ENCODE measurements at places on chromosomes 6 and 20.

GRCh38 chr20:4813863-4814695, 92.4 kb downstream of the PRND start:
- peak; percentile 52 for DNase-seq

- no peak for DNase-seq
These were observed 388.9 kb upstream of the MAN1A1 start for GRCh38 chr6:119738425-119738824.

DNA sequence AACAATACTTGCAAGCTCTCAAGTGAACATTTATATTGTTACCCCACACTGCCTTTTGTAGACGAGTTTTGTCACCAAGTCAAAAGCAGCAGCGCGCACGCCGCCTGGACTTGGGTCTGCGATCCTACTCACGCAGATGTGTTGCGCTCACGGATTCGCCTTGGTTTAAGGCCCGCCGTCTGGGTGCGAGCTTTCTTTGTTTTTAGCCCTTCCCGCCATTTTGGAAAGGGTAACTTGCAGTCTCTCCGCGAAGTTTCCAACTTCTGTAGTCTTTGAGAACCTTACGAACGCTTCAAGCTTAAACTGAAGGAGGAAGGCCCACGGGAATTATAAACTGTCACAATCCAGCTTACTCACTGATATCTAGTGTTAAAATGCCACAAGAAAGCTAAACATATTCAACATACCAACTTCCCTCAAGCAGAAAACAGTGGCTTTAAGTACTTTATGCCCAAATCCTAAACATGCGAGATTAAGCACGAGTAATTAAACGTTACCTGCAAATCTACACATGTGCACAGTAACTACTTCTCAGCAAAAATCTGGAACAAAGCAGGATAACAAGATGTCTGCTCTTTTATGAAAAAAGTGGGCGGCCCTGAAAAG, 80.4 kb upstream of the BTN3A2 start:
- peak; percentile 63 for DNase-seq

DNA sequence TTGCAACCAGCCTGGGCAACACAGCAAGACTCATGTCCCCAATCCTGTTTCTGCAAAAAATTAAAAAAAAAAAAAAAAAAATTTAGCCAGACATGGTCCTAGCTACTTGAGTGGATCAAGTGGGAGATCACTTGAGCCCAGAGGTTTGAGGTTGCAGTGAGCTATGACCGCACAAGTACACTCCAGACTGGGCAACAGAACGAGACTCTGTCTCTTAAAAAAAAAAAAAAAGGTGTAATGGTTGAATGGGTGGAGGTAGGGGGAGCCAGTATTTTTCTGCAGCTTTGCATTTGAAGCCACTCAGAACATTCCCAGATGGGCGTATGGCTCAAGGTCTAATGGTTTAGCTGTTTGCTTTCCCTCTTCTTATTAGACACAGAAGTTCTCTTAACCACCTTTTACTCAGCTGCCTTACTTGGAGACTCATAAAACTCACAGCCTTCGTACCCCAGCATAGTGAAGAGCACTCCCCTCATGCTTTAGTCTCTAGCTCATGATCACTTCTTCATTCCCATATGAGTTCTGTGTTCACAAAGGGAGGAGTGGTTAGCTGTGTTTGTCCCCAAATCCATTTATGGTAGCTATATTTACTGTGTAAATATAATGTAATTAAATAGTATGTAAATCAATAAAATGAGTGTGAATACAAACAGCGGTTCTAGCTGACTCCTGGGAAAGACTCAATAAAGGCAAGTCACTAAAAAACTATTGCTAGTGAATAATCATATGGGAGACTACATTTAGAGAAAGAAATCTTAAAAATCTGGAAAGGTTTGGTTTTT, 9.0 kb downstream of the FKBP1A start:
- DNase-seq = no peak

DNA sequence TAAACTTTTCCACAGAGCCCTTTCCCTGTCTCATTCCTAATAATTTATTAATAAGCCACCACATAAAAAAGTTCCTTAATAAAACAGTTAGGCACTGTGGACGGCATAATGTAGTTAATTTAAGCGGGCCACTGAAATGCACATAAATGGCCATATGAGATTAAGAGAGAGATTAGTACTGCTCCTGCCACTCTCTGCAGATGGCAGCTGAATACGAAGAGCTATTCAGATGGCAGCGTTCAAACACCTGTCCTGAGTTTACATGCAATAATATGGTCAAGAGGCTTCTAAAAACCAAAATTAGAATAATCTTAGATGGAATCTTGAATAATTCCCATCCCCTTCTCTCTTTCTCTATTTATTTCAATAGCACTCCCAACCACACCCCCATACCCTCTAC, 461.8 kb downstream of the PKHD1 start:
- DNase-seq = no peak

DNA sequence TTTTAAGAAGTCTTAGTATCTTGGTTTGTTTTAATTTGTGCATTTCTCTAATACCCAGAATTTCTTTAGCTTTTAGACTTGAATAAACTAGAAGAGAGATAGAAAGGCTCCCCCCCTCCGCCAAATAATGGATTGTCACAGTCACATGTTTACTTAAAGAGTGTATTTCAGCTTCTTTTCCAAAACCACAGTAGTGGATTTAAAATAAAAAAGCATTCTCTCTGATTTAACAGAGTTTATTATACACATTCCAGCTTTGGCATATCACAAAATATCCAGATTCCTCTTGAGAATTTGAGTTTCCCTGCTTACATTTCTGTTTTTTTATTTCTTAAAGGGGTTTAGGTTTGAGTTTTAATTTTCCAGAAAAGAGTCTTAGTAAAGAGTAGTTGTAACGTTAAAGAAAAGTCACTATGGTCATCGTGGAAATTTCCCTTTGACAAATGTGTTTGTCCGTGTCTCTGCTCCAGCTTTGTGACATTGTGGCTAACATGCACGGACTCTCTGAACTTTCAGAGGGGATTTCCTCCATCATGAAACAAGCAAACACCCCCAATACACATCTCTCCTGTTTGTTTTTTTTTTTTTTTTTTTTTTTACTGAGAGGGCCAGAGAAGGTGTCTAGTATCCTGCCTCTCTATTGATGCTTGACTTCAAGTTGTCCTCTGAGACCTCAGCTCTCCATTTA, 113.5 kb upstream of the SUPT3H start:
- no peak for DNase-seq

- no peak for DNase-seq
These were observed 90.0 kb downstream of the CD2AP start for GRCh38 chr6:47567586-47567985.

DNA sequence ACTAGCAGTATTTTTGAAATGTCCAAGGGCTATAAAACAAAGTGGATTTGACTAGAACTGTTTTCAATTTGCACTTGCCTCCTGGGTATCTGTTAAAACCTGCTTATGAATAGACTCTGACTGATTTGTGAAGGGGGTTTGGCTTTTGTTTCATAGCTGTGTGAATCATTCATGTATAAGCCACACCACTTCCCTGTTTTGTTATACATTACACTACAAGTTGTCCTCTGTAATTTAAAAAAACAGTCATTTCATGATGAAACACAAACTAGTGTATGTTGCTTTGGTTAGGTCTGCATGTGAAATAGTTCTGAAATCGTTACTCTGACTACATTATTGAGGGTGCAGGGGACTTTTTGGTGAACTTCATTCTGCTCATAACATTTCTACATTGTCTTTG, 121.7 kb downstream of the NKAIN2 start:
- no peak for DNase-seq

DNA sequence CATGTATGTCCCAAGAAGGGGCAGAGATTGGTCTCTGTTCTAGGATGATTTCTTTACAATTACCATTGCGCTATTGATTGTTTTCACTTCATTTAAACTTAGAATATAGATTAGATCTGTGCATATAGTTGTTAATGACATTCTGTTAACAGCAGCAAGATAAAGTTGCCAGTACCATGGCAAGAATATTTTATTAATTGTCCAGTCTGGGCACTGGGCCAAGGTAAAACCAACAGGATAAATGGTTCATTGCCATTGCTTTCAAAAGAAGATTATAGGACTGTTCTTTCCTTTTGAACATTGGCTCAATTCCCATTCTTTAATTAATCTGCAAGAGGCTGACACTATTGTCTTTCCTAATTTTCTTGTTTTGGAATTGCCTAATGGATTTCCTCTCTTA, 592.4 kb downstream of the RFPL4B start:
- DNase-seq = peak; percentile 75

GRCh38 chr20:17658648-17658993, 23.4 kb downstream of the RRBP1 start:
- DNase-seq = no peak

DNA sequence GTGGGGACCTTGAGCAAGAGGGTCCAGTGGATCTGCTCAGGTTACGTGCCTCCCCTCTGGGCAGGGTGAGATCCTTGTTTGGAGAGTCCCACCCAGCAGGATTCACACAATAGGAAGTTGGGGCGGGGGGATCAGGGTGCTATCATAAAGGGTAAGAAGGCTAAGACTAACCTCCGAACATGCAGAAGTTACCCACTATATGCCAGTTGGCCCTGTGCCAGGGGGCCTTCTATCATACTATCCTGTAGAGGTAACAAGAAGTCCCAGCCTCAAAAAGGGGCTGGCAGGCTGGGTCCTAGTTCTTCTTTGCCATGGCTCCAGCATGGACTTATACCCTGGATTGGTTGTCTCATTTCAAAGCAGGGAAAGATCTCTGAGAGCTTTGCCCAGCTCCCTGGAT, 94.1 kb downstream of the CDH26 start:
- DNase-seq = no peak

DNA sequence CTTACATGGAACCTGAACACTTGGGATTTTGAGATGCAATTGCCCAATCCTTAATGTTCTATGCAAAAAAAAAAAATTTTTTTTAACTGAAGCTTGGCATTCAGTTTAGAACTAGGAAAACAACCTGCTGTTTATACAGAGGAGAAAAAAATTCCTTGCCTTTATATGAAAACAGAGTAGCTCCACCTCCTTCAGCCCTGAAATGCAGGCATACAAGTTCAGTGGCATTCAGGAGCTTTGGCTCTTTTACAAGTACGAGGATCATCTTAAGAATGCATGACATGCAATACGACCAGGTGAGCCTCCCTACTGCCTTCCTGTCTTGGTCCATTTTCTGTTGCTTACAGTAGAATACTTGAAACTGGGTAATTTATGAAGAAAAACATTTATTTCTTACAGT, 20.4 kb downstream of the PAX1 start:
- no peak for DNase-seq

DNA sequence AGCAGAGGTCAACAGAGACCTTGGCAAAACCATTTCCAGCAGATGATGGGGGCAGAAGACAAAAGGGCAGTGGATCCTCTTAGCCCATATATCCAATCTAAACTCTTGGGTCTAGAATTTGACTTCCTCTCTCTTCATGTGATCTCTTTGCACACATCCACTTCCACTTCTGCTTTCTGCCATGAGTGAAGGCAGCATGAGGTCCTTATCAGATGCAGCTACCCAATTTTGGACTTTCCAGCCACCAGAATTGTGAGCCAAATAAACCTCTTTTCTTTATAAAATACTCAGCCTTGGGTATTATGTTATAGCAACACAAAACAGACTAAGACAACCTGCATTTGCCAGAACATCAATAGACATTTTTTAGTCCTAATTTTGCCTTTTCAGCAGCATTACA, 191.6 kb downstream of the ADAT2 start:
- DNase-seq = no peak

GRCh38 chr6:42400886-42401612, 50.7 kb downstream of the TRERF1 start:
- no peak for DNase-seq

- peak; percentile 95 for DNase-seq
These were observed 190.1 kb downstream of the KCNQ5 start for GRCh38 chr6:72811971-72812421.

DNA sequence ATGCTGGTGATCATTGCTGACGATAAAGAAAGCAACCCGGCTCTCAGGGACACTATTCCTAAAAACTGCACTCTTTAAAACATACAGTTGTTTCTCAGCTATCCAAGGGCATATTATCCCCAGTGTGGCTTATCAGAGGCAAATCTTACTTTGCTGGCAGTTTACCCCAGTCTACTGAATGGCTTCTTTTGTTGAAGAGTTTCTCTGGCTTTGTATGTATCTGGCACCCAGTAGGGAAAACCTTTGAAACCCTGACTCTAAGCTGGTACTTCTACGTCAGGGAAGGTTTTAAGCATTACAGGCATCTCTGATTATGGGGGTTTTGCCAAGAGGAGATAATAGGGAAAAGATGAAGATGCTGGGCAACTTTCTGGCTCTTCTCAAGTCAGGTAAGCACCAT, 637.6 kb upstream of the CHD6 start:
- DNase-seq = no peak

DNA sequence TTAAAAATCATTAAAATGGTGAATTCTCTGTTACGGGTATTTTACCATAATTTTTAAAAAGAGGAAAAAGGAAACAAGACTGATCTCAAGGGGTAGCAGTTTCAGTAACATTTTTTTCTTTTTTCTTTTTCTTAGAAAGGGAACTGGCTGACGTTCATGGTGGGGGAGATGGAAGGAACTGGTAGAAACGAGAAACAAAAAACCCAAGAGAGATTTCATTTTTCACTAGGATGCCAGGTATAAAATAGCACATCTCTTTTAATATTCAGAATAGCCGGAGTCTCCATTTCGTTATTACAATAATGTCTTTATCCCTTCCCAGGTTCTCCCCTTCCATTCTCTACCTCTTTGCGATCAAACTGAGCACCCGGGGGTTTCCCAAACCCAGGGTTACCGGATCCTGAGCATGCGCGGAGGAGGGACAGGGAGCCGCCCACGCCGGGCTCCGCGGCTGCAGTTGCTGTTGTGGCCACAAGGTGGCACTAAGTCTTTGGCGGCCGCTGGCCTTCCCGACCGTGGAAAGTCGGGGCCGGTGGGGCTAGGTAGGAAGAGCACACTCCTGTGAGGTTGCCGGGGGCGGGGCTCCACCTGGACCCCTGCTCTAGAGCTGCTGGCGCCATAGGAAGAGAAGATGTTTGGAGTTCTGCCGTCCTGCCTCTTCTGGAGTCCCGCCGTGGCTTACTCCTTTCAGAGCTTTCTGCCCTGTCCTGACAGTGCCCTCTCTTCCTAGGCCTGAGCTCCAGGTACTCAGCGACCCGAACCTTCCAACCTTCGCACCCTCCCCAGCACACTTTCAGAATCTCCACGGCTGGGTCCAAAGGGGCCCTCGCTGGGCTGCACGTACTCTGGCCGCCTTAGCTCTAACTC, 146.8 kb downstream of the SH3BGRL2 start:
- peak; percentile 65 for DNase-seq
